ENCODE measurements at places on chromosomes 13 and 19. TPM values are rescaled to one million over a fixed set of nuclear protein-coding genes. Genes with fewer than 3 reads are reported as not detected.
A peak's percentile ranks its signal among the peaks of the same experiment; 100 is the strongest.

The DENND1C gene
- total RNA-seq, result 105 TPM

The CLEC11A gene
- total RNA-seq, result 12.4 TPM

The MAB21L1 gene
- total RNA-seq, result not detected

The ATP4B gene
- not detected for total RNA-seq

The ZNF439 gene
- 35.3 TPM for total RNA-seq

The MOB3A gene
- 94.0 TPM for total RNA-seq

The KRTDAP gene
- total RNA-seq, result not detected

The FCHO1 gene
- 94.1 TPM for total RNA-seq

The TRPM4 gene
- not detected for total RNA-seq

The GAPDHS gene
- not detected for total RNA-seq

The KIR2DL3 gene
- 0.23 TPM for total RNA-seq

DNA sequence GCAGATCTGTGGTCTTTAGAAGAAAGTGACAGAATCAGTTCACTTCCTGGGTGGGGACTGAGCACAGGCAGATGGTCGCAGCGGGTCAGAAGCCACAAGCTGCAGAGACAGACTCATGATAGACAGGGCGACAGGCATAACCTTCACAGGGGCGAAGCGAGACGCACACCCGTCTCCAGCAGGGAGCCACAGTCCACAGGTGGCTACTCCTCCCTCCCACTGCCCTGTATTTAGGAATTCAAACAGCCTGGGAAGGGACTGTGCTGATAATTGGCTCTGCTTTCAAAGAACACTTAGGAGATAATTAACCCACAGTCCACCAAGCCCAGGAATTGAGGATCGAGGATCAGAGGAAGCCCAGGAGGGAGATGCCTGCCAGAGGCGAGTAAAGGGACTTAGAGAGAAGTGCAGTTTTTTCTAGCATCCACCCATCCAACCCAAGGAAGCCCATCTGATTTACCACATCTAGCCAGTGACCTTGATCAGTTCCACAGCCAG is 23.2 kb downstream of the RFX2 start:
- peaks cover 14% of the 10 kb centered on the region for H3K4me1 ChIP-seq
- H3K36me3 ChIP-seq, result no peaks in the 10 kb centered on the region
- peak overlapping the region; percentile 84 for H3K4me3 ChIP-seq
- peak; percentile 13 for DNase-seq
- no peaks in the 10 kb centered on the region for H3K27me3 ChIP-seq

- no peak for DNase-seq
- peaks cover 18% of the 10 kb centered on the region for H3K27me3 ChIP-seq
- no peaks in the 10 kb centered on the region for H3K4me1 ChIP-seq
- no peak overlapping the region for H3K4me3 ChIP-seq
- H3K36me3 ChIP-seq, result no peaks in the 10 kb centered on the region
- H3K27ac ChIP-seq, result no peak overlapping the region
These were observed 55.4 kb upstream of the GTF2F2 start for GRCh38 chr13:45064889-45065288.

DNA sequence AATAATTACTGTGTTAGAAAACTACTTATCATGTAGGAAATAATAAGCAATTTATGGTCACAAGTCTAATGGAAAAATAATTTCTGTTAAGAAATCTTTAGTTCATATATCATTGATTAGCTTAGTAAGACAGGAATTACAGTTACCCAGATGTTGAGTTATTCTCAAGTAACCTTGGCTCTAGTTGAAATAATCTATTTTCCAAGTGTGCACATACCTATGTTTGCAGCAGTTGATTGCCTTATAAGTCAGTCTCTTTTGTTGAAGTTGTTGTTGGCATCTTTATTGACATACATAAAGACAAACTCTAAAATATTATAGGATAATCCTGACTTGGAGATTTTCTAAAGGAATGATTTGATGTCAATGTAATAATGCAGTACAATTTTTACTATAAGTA is 511.4 kb upstream of the KLF12 start:
- H3K4me3 ChIP-seq, result no peak overlapping the region
- H3K36me3 ChIP-seq, result no peaks in the 10 kb centered on the region
- H3K4me1 ChIP-seq, result no peaks in the 10 kb centered on the region
- H3K27ac ChIP-seq, result no peak overlapping the region
- no peaks in the 10 kb centered on the region for H3K27me3 ChIP-seq

GRCh38 chr13:112961457-112962369 is 7.3 kb upstream of the MCF2L start:
- no peak overlapping the region for H3K4me3 ChIP-seq
- no peaks in the 10 kb centered on the region for H3K4me1 ChIP-seq
- peak; percentile 50 for DNase-seq
- H3K27ac ChIP-seq, result no peak overlapping the region
- peaks cover 4% of the 10 kb centered on the region for H3K27me3 ChIP-seq

DNA sequence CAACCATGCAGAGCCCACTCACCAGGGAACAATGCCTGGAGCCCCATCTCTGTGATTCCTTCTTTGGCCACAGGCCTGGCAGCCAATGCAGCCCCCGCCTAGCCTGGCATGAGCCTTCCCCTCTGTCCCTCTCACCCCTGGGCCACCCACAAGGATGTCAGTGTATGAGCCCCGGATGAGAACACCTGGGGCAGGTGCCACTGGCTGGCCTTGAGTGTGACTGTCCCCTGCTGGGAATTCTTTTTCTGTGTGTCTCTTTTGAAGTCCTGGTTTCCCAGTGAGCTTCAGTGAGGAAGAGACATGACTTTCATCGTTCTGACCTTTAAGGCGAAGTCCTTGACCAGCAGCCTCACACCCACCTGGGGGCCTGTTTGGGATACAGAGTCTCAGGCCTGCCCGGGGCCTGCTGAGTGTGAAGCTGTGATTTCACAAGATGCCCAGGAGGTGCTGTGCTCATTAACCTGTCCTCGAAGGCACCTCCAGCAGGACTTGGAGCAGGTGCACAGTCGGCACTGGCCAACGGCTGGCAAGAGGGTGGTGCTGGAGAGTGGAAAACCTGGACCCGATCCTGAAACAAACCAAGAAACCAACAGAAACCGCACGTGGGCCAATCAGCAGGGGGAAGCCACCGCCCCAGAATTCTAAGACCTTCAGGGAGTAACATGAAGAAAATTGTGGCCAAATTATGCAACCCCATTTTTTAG is 27.4 kb upstream of the SPACA7 start:
- no peak for DNase-seq
- no peak overlapping the region for H3K4me3 ChIP-seq
- H3K36me3 ChIP-seq, result no peaks in the 10 kb centered on the region

GRCh38 chr13:96998051-96998450 is 3.8 kb upstream of the OXGR1 start:
- H3K4me3 ChIP-seq, result no peak overlapping the region
- H3K36me3 ChIP-seq, result peaks cover 4% of the 10 kb centered on the region
- H3K27ac ChIP-seq, result no peak overlapping the region
- peaks cover 38% of the 10 kb centered on the region for H3K27me3 ChIP-seq

GRCh38 chr13:113349050-113349449 is 14.9 kb downstream of the GRTP1 start:
- H3K4me3 ChIP-seq, result no peak overlapping the region
- no peak for DNase-seq
- no peaks in the 10 kb centered on the region for H3K4me1 ChIP-seq
- H3K36me3 ChIP-seq, result peaks cover 8% of the 10 kb centered on the region

- no peak for DNase-seq
- no peak overlapping the region for H3K4me3 ChIP-seq
These were observed 2.2 kb upstream of the ARHGAP33 start for GRCh38 chr19:35773020-35773806.

DNA sequence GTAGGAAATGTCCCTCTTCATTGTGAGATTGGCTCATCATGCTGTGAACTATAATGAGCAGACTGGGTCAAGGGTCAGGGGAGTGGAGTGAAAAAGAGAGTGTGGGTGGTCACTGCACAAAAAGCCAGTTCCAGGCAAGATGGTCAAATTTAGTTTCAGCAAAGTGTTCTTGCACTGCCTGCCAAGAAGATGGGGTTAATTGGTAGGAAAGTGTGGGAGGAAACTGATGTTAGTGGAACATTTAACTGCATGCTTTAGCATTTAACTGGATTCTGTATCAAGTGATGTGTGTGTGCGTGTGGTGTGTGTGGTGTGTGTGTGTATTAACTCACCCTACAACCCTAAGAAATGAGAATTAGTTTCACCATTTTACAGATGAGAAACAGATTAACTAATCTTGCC is 131.6 kb downstream of the COG6 start:
- H3K36me3 ChIP-seq, result peaks cover 18% of the 10 kb centered on the region
- H3K4me3 ChIP-seq, result no peak overlapping the region
- peaks cover 2% of the 10 kb centered on the region for H3K4me1 ChIP-seq
- H3K27ac ChIP-seq, result no peak overlapping the region
- no peak for DNase-seq

- no peaks in the 10 kb centered on the region for H3K27me3 ChIP-seq
- no peaks in the 10 kb centered on the region for H3K36me3 ChIP-seq
- DNase-seq, result no peak
- no peak overlapping the region for H3K4me3 ChIP-seq
- no peak overlapping the region for H3K27ac ChIP-seq
These were observed 20.3 kb downstream of the CEACAM16 start for GRCh38 chr19:44719262-44719701.

DNA sequence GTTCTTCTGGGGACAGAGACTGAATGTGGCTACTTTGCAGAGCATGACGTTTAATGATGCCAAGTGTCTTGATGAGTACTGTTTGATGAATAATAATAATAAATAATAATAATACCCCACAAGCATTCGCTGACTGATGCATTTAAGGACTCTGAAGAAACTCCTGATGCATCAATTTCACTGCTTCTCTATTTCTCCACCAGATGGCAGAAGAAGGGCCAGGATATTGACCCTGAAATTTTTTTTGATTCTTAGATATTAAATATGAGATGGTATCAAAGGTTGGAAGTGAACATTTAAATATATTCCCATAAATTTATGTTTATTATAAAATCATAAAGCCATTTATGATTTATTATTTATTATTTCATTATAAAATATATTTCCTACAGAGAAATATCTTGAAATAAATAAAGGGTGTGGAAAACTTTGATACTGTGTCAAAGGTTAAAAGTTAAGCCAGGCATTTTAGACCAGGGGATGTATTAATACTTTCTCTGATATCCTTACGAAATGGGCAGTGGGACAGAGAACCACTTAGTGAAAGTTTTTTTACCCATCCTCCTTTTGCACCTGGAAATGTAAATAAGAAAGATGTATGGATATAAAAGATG is 170.9 kb downstream of the LACC1 start:
- no peaks in the 10 kb centered on the region for H3K4me1 ChIP-seq
- H3K27me3 ChIP-seq, result peaks cover 14% of the 10 kb centered on the region
- DNase-seq, result peak; percentile 44
- H3K27ac ChIP-seq, result no peak overlapping the region
- no peaks in the 10 kb centered on the region for H3K36me3 ChIP-seq

DNA sequence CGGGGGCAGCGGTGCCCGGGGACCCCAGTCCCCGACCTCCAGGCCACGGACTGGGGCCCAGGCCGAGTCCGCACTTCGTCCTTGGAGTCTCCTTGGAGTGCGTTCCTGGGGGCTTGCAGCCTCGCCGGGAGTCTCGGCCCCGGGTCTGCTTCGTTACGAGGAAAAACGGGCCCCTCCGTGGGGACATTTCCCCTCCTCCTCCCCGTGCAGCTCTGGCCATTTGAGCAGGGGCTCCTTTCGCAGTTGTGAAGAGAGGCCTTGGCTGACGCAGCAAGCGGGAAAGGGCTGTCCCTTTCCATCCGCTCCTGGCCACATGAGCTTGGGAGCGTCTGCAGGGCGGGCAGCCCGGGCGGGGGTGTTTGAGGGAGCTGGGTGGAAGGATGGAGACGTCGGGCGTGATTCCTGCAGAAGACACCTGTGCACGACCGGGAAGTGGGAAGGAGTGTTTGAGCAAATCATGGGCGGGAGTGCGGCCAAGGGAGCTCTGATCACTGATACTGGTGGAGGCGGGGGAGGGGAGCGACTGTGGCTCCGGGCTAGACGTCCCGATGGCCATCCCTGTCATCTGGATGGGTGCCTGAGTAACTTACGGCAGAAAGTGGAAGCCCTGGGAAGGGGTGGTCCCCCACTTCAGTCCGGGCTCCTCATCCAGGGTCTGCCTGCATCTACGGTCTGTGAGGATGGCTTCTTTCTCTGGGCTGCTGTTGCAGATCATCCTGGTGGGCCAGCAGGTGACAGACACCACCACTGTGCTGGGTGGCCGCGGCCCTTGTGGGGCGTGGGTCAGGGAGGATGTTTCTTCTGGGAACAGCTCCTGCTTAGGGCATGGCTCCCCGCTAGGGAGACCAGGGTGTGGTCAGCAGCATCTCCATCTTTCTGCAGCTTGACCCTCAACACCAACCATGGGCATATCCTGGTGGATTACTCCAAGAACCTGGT is 736 bp downstream of the GPI start:
- H3K27ac ChIP-seq, result peak overlapping the region; percentile 91
- peaks cover 34% of the 10 kb centered on the region for H3K36me3 ChIP-seq
- H3K4me3 ChIP-seq, result peak overlapping the region; percentile 95
- DNase-seq, result no peak
- H3K4me1 ChIP-seq, result peaks cover 39% of the 10 kb centered on the region
- H3K27me3 ChIP-seq, result no peaks in the 10 kb centered on the region

DNA sequence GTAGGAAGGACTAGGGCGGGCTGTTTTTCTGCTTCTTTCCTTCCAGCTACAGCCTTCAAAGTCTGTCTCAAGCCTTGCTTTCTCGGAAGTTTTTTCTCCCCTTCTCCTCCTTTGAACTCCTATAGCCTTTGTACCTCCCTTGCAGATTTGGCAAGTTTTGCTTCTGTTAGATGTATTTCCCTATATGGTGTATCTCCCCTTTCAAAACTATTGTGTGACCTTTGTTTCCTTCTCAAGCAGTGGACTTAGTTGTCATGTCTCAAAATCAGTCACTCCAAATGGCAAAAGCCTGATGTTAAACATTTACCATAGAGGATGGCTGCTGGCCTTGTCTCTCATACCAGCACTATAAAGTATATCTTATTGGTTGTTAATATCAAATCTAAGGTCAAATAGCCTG is 152.7 kb downstream of the FLT1 start:
- H3K27ac ChIP-seq, result no peak overlapping the region
- H3K36me3 ChIP-seq, result peaks cover 2% of the 10 kb centered on the region
- peaks cover 2% of the 10 kb centered on the region for H3K4me1 ChIP-seq
- DNase-seq, result no peak
- H3K27me3 ChIP-seq, result peaks cover 8% of the 10 kb centered on the region

DNA sequence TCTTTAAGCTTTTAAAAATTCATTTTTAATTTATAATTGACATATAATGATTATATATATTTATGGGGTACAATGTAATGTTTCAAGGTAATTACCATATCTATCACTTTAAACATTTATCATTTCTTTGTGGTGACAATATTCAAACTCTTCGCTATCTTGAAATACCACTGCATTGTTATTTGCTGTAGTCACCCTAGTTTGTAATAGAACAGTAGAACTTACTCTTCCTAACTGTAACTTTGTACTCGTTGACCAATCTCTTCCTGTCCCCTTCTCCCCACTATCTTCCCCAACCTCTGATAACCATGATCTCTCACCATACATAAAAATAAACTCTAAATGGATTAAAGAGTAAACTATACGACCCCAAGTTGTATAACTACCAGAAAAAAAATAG is 20.4 kb downstream of the COG6 start:
- peaks cover 5% of the 10 kb centered on the region for H3K36me3 ChIP-seq
- H3K4me3 ChIP-seq, result no peak overlapping the region
- no peaks in the 10 kb centered on the region for H3K27me3 ChIP-seq
- DNase-seq, result no peak
- H3K27ac ChIP-seq, result no peak overlapping the region

Data from naive thymus-derived CD8-positive, alpha-beta T cell (primary cell).